ENCODE measurements at places on chromosomes 1 and 21.
A peak's percentile ranks its signal among the peaks of the same experiment; 100 is the strongest.

- DNase-seq: no peak
Observed at GRCh38 chr21:32747396-32747795, 19.6 kb upstream of the SYNJ1 start.

DNA sequence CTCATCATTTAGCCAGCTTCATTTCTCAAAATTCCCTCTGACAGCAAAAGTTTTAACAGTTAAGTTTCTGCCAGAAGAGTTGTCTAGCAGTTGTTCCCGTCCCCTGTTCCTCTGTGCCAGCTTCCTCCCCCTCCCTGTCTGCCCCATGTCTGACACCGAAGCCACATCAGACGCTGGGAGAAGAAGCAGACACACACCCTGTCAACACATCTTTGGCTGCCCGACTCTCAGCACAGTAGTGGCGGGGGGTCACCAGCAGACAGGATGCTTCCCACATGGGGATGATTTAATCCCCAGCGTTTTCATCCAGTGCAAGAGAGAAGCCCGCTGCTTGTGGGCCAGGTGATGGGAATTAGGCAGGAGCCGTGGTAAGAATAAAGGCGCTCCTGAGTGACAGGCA lies 379.4 kb upstream of the RUNX1 start:
- DNase-seq: peak; percentile 63

DNA sequence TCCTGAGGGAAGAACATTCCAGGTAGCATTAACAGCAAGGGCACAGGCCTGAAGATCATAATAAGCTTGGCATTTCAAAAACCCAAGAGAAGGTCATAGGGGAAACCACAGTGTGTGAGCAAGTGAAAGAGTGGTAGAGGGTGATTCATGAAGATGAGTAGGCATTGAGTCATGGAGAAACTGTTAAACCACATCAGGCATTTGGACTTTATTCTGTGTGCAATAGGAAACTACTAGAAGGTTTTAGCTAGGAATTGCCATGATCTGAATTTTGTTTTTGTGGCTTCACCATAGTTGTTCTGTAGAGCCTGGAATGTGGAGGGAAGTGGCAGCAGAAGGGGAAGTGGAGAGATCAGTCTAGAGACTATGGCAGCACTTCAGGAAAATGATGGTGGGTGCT lies 359.0 kb upstream of the PTBP2 start:
- no peak for DNase-seq

- no peak for DNase-seq
Observed at GRCh38 chr1:67773462-67773861, 59.8 kb downstream of the GNG12 start.

DNA sequence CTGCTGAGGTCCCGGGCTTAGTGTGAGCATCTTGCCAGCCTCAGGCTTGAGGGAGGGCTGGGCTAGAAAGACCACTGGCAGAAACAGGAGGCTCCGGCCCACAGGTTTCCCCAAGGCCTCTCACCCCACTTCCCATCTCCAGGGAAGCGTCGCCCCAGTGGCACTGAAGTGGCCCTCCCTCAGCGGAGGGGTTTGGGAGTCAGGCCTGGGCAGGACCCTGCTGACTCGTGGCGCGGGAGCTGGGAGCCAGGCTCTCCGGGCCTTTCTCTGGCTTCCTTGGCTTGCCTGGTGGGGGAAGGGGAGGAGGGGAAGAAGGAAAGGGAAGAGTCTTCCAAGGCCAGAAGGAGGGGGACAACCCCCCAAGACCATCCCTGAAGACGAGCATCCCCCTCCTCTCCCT lies 7.2 kb upstream of the HTR6 start:
- DNase-seq: no peak

GRCh38 chr1:220974431-220974830 lies 95.2 kb downstream of the HLX start:
- no peak for DNase-seq
